ENCODE measurements at places on chromosomes 16 and 17.
A peak's percentile ranks its signal among the peaks of the same experiment; 100 is the strongest.

DNA sequence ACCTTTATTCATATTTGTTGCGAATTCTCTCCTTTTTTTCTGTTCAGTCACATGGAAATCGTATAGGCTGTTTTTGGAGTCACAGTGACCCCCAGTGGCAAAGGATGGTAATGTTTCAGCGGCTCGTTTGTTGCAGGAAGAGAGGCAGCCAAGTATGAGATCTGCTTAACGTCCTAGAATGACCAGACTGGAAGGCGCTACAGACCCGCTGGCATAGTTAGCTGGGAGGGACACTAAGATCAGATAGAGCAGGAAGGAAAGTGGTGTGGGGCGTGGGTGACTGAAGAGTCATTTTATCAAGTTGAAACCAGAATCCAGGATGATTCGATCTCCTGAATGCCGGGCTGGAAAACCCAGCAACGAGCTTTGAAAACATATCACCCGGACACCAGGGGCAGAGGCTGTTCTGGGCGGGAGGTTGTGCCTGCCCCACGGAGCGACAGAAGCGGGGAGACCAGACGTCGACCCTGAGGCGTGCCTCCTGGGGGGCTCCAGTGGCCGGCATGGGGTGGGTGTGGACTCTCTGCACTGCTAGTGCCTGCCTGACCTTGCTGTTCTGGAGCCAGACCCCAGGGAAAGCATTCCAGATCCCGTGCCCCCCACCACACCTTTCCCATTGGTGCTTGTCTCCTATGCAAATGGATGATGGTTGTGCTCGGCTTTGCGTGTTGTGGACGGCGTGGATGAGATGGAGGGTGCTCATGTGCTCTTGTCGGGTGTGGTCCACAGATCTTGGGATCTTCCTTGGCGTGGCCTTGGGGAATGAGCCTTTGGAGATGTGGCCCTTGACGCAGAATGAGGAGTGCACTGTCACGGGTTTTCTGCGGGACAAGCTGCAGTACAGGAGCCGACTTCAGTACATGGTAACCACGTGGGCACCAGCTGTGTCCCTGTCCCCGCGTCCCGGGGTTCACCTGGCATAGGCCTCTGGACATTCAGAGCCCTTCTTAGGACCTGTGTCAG, 7.7 kb downstream of the IL34 start:
- peak; percentile 40 for DNase-seq

GRCh38 chr17:28573040-28573380, 1.7 kb upstream of the PIGS start:
- DNase-seq = no peak

DNA sequence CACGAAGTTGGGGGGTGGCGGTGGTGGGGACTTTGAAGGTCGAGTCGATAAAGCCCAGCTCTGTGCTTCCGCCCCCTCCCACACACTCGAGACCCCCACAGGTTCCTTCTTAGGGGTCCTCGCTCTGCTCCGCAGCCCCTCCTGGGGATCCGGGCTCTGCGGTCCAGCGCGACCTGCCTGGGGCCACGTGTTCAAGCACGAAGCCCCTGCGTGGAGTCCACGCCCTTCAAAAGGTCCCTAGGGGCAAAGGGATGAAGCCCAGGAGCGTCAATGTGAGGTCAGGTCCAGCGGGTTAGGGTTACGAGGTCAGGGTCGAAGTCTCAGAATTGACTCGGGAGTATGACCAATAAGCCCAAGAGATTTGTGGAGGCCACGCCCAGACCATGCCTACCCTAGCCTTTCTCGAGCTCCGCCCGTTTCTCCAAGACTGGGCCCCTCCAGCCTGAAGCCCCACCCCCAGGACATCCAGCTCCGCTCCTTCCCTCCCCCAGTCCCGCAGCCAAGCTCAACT, 786 bp upstream of the CACNA1G start:
- DNase-seq = no peak

DNA sequence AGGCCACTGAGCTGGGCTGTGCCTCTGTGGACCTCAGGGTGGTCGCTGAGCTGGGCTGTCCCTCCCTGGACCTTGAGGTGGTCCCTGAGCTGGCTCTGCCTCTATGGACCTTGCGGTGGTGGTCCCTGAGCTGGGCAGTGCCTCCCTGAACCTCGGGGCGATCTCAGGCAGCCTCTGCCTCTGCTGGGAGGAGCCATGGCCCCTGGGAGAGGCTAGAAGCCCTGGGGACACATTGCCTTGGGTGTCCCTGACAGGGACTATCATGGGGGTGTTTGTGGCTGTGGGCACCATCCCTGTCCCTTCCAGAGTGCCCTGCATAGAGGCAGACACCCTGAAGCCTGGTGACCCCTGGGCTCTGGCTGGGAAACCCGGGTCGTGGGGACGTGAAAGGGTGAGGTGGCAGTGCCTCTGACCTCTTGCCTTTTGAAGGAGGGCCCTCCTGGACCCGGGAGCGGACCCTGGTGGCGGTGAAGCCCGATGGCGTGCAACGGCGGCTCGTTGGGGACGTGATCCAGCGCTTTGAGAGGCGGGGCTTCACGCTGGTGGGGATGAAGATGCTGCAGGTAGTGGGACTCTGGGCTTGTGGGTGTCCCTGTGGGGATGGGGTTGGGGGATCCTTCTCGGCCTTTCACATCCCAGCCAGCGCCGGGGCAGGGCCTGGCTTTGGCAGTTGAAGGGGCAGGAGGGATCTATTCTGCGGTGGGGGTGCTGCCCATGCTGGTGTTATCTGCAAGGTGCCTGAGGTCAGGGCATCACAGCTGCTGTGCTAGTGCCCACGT, 1.8 kb downstream of the NME4 start:
- DNase-seq = no peak

DNA sequence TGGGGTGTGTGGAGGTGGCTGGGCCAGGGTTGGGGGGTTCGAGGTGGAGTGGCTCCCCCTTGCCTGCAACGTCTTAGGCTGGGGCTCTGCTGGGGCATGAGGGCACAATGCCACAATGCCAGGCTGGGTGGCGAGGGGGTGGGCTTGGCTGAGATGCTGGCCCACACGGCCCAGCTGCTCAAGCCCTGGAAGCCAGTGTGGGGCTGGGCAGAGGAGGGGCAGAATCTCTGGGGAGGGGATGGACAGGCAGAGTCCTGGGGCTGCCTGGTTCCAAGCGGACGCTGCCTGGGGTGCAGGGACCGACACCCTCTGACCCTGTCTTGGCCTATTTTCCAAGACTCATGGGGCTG, 37.5 kb upstream of the SSTR5 start:
- no peak for DNase-seq

All from COR-L47 (cell line).